ENCODE measurements at places on chromosomes 16 and 17.

GRCh38 chr17:50599606-50600005 is 35.1 kb upstream of the ABCC3 start:
- DNase-seq = no peak

DNA sequence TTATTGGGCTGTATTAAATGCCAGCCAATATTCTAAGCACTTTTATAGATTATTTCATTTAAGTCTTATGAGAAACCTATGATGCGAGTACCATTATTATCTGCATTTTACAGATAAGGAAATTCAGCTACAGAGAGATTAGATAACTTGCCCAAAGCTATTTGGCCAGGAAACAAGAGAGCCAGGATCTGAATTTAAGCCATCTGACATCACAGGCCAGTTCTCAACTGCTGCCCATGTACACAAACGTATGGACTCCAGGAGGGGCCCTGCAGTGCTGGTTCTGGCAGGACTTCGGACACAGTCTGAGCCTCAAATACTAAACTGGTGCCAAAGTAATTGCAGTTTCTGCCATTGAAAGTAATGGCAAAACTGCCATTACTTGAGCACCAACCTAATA is 40.2 kb downstream of the CPPED1 start:
- no peak for DNase-seq

- DNase-seq = no peak
These were observed 14.6 kb downstream of the ANKRD40 start for GRCh38 chr17:50693036-50693682.

- DNase-seq = no peak
These were observed 89.5 kb downstream of the TNFRSF13B start for GRCh38 chr17:16882243-16882925.

- peak; percentile 17 for DNase-seq
These were observed 5.5 kb upstream of the MAF start for GRCh38 chr16:79605999-79606398.

GRCh38 chr17:2995886-2996809 is 67.3 kb downstream of the OR1D5 start:
- no peak for DNase-seq

DNA sequence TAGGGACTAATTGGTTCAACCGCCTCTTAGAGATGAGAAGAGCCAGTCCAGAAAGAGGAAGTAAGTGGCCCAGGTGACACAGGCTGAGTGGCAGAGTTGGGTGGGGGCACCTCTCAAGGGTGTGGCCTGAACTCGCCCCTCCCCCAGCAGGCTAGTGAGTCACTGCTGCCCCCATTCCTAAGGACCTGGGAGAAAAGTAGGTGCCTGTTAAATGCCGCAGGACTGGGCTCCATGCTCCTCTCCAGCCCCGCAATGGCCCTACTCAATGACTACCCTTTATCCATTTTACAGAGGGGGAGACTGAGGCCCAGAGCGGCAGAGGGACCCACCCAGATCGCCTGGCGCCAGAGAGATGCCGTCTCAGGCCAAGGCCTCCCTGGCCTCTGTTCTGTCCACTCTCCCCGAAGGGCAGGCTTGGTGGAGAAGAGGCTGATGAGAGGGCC is 8.1 kb downstream of the TMEM235 start:
- DNase-seq = no peak
